Kidney (tissue), 22 donors: ENCODE measurements at places on chromosomes 13 and 19.

DNA sequence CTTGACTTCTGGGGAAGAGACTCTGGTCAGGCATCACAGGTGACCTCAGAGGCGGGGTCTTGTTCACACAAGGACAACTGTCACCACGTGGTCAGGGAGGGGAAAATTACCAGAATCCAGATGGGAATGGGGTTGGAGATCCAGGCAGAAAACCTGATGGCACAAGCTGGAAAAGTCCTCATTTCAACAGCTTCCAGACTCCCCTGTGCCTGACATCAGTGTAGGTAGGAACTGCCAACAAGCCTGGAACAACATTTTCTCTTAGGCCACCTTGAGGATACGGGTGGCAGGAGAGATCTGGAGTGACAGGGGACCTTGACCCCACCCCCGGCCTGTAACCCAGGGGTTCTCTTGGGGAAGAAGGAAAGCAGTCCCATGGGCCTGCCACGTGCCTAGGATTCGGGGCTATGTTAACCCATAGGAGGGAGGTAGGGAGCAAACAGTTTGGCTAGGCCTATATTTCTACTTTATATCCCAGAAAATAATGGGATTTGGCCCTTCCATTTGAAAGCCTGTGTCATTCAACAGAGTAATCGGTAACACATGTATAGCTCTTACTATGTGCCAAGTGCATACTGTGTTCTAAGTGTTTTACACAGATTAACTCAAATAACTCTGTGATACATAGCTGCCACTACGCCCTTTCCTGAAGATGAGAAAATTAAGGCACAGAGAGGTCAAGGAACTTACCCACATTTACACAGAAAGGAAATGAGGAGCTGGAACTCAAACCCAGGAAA, 44.9 kb upstream of the C13orf42 start:
- DNase-seq, result no peak

- DNase-seq, result no peak
These were observed 45.9 kb downstream of the PCDH9 start for GRCh38 chr13:67184247-67184646.

- DNase-seq, result no peak
These were observed 1396.4 kb downstream of the EFNB2 start for GRCh38 chr13:105139048-105139379.

GRCh38 chr13:71546881-71547280, 320.1 kb downstream of the DACH1 start:
- no peak for DNase-seq

GRCh38 chr13:22357132-22357531, 686.3 kb downstream of the FGF9 start:
- DNase-seq, result no peak

- no peak for DNase-seq
These were observed 17.8 kb downstream of the HCN2 start for GRCh38 chr19:607301-608154.
